T-helper 2 cell treated with Interferon-gamma antibody and Interleukin-4, amounts not matched to agents 5 μg/mL and 100 μg/mL, for 36 hours (primary cell): ENCODE measurements at places on chromosomes 11 and 22.
A peak's percentile ranks its signal among the peaks of the same experiment; 100 is the strongest.

- DNase-seq, result no peak
These were observed 34.6 kb downstream of the A4GALT start for GRCh38 chr22:42685941-42686653.

DNA sequence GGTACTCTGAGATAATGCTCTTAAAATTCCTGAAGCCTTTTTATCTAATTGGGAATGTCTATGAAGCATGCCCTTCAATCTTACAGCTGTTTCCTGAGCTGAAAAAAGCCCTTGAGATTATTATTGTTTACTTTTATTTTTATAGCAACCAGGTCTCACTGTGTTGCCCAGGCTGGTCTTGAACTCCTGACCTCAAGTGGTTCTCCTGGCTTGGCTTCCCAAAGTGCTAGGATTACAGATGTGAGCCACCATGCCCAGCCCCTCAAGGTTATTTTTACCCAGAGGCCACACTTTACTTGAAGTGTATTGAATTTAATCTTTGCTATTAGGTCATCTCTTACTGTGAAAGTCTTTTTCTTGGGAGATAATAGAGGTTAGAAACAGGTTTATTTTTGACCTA lies 7.0 kb upstream of the SWAP70 start:
- DNase-seq, result no peak

- DNase-seq, result no peak
These were observed 59.4 kb downstream of the SBF1 start for GRCh38 chr22:50415426-50415825.

DNA sequence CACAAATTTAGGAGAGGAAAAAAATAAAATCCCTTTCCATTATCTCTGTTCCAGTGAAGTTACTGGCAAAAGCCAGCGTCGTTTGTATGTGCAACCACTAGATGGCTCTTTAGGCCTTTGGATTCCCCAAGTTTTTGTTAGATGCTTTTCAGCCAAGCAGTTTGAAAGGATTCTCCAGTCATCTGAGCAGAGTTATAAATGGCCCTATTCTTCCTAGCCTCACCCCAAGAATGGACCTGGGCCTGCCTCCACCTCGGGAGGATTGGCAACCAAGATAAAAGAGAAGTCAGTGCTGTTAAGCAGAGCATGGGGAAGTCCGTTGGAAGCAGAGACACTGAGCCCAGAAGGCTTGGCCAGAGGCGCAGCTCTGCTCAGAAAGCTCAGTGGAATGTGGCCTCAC lies 15.4 kb downstream of the FAM181B start:
- DNase-seq, result no peak

DNA sequence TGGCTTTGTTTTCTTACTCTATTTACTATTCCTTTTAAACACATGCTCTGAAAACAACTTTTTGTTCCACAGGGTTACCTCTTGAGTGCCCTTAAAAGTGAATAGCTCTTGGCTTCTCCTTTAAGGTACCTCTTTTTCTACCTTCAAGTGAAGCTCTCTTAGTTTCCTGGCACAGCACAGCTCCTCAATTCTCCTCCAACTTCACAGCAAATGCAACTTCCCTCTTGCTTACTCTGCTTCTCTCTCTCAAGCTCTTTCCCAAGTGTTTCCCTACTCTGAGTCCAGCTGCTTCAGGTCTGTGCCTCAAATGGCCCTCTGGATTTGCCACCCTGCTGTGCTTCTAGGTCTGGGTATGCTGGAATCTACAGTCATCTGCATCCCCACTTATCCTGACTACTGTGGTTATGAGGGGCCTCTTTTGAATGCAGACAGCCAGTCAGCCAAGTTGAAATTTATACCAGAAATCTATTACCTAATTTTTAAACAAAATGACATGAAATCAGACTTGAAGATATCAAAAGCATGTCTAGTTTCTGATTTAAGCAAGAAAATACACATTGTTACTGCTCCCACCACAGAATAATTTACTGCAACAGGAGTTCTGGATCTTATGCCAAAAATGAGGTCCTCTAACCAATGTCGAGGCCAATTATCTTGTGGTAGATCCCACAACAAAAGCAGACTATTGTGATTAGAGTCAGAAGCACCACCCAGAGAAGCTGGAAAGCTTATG lies 371.1 kb downstream of the SOX6 start:
- DNase-seq, result no peak

DNA sequence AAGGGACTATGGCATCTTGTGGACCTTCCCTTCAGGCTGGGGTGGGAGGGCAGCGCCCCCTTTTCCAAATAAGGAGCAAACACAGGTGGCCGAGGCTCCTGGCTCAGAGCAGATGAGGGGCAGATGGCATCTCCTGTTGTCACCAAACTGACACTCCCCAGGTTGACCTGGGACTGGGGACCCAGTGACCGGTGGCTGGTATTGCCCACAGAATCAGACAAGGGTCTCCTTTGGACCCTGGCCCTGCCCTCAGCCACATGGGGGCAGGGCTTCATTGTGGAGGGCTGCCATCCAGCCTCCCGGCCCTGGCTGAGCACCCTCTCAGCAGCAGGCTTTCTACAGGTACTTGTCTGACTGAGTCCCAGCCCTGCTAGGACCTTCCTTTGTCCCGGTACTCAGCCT lies 842 bp upstream of the SIGIRR start:
- no peak for DNase-seq

DNA sequence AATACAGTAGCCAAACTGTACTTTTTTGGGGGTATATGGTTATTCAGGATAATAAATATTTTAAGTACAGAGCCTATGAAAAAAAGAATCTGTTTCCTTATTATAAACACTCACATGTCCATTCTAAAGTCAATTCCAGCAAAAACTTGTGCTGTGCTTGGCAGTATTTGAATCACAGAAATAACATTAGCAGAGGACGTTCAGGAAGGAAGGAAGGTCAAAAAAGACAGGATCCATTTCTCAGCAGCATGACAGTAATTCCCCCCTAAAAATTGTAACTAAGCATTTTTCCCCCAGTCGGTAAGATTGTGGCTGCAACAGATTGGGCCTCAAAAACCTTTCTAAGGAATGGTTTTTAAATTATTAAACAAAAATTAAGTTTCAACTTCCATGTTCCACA lies 124.8 kb downstream of the ATG16L2 start:
- no peak for DNase-seq

GRCh38 chr22:47847131-47847890 lies 1084.9 kb downstream of the TBC1D22A start:
- DNase-seq, result no peak

GRCh38 chr11:19370100-19370861 lies 129.5 kb upstream of the E2F8 start:
- no peak for DNase-seq

- no peak for DNase-seq
These were observed 18.9 kb downstream of the TPST2 start for GRCh38 chr22:26570864-26571525.

GRCh38 chr11:12539572-12539971 lies 134.6 kb upstream of the TEAD1 start:
- DNase-seq, result no peak

DNA sequence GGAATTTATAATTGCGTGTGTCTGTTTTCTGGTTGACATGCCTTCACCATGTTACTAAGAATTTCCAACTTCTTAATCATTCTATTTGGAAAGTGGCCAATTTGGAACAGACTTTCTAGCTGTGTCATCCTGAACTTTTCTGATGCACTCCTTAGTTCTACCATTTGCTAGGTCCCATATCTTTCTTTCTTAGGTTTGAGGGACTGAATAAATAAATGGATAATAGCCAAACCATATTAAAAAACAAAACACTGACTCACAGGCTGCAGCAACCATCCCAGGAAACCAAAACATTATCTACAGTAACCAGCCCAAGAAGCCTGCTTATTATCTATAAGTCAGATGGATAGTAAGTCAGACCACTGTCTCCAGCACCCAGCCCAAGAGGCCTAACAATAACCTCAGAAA lies 57.5 kb upstream of the PLET1 start:
- no peak for DNase-seq

DNA sequence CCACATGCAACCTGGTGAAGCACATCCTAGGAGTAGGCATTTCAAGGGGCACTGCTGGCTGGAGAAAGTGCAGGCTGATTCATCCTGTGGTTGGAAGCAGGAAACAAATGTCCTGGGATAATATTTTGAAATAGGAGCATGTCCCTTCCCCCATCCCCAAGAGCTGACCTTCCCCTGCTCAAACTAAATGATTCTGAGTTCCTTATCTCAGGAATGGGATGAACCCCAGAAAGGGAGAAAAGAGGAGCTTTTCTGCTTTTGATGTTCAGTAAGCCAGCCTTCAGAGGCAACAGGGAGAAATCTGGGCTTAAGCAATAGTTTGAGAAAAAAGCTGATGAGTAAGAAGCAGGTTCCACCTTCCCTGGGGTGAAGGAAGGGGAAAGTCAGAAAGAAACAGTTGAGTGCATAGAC lies 19.5 kb upstream of the SPON1 start:
- no peak for DNase-seq

GRCh38 chr11:88337181-88337986 lies at the start of gene CTSC:
Gene CTSC, minus strand, starts transcription at chr11:88337736. Its CDS starts 64 bp downstream, at chr11:88337672.
- peak; percentile 95 for DNase-seq

DNA sequence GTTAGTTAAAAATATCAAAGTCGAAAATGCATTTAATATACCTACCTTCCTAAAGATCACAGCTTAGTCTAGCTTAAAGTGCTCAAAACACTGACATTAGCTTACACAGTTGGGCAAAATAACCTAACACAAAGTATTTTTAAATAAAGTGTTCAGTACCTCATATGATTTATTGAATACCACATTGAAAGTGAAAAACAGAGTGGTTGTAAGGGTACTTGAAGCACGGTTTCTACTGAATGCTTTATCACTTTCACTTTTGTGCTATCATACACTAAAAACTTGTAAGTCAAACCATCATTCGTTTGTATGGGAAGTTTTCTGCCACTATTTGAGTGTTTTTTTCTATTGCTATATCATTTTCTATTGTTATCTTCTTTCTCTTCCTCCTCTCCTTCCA lies 36.6 kb downstream of the ZBTB44 start:
- DNase-seq, result no peak

GRCh38 chr11:78929207-78929905 lies 354.7 kb upstream of the NARS2 start:
- DNase-seq, result no peak

- DNase-seq, result no peak
These were observed 370.6 kb upstream of the MPPED2 start for GRCh38 chr11:30956751-30957150.

DNA sequence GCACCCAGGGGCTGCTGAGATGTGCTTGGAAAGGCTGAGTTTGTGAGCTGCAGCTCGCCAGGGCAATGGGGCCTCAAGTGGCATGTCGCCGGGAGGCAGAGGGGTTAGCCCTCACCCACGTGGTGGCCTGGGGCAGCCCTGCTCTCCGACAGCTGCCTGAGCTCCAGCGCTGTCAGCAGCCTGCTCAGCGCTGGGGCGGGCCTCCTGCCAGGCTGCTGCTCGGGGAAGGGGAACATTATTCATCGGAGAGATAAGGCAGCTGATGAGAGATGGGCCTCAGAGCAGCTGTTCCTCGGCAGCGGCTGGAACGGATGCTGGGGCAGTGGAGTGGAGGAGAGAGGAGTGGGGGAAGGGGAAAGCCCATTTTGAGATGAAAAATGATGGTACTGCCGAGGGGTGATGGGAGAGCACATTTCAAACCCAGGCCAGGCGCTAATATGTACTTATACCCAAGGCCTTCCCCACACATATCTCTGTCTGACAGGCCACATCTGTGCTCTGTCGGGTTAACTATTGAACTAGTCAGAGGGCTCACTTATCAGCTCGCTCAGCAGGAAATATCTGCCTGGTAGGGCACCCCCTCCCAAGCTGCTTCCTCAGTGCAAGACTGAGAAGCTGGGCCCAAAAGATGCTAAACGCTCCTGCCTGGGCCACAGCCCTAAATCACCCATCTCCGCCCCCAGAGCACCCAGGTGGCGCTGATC lies 79.5 kb downstream of the TIMP3 start:
- no peak for DNase-seq

DNA sequence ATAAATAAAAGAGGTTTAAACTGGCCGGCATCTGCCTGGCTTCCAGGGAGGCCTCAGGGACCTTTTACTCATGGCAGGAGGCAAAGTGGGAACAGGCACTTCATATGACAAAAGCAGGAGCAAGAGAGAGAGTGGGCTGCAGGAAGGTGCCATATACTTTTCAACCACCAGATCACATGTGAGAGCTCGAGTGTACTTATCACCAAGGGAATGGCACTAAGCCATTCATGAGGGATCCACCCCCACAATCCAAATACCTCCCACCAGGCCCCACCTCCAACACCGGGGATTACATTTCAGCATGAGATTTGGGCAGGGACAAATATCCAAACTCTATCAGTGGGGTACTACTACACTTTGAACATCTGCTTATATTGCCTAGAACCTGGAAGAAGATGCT lies 126.5 kb downstream of the PARVA start:
- no peak for DNase-seq

- no peak for DNase-seq
These were observed 80.7 kb downstream of the CABIN1 start for GRCh38 chr22:24091551-24092420.

GRCh38 chr22:32920032-32920628 lies 118.6 kb downstream of the TIMP3 start:
- no peak for DNase-seq

DNA sequence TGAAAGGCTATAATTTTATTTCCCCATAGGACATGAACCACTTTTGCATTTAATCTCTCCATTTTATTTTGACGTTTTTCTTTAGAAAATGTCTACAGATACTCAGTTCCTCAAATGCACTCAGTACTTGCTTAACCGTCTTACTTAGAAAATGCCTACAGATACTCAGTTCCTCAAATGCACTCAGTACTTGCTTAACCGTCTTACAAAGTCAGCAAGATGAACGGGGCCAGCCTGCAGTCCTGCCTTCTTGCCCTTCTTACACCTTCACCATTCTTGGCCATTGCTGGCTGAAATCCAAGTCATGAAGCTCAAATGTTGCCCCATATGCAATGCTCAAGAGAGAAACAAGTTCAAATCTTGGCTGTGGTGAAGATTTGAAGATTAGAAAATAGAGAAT lies 34.1 kb downstream of the CSNK2A3 start:
- DNase-seq, result no peak

DNA sequence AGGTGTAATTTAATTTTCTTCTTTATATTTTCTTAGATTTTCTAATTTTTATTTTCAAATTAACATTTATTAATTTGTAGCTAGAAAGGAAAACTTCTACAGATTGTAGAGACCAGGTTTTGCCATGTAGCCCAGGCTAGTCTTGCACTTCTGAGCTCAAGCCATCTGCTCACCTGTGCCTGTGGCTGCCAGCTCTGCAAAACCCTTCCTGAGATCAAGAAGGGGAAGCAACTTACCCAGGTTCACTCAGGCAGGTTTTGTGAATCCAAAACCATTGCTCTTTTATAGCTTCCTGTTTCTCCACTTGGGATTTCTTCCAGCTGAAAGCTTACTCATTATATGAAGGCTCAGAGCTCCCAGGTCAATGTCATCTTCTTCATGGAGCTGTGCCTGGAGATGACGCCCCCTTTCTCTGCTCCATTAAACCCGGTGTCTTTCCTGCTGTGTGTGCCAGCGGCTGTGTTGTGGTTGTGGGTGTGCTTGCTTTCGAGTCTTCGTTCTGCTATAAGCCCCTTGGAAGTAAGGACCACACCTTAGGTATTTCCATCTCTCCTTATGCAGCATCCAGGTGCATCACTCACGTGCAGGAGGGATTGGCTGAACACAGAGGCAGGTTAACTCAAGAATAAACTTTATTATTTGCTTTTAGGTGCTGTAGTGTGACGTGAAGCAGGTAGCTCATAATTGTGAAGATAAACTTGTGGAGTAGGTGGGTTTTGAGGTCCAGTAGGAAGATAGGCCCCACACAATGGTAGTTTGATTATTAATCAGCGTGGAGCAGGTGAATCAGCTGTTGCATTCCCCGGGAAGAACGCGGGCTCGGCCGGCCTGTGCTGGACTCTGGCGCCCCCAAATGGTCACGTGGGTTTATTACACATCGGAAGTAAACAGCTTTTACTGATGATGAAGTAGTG lies 42.2 kb upstream of the INCENP start:
- peak; percentile 64 for DNase-seq
